NCI-H2081 (cell line): ENCODE measurements at places on chromosomes 16 and 17.

GRCh38 chr17:80477647-80478478 lies 1.5 kb upstream of the NPTX1 start:
- DNase-seq: no peak

- DNase-seq: peak; percentile 98
Measured at GRCh38 chr16:85445064-85445778, 167.9 kb upstream of the GSE1 start.

DNA sequence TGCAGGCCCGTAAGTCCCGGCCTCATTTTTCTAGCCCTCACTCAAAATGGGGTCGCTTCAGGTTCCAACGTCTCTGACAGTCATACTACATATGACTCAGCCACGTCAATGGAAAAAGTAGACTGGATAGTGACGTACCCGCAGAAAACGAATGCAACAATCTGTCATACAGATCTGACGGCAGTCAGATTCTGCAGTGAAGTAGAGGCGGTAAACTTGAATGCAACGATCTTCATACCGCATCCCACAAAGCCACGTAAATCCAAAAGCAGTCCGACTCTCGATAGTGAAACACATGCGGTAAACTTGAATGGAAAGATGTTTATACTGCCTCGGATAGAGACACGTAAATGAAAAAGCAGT lies 38.4 kb upstream of the ARL4D start:
- DNase-seq: peak; percentile 55

- no peak for DNase-seq
Measured at GRCh38 chr17:15954222-15954621, 9.3 kb downstream of the ADORA2B start.

DNA sequence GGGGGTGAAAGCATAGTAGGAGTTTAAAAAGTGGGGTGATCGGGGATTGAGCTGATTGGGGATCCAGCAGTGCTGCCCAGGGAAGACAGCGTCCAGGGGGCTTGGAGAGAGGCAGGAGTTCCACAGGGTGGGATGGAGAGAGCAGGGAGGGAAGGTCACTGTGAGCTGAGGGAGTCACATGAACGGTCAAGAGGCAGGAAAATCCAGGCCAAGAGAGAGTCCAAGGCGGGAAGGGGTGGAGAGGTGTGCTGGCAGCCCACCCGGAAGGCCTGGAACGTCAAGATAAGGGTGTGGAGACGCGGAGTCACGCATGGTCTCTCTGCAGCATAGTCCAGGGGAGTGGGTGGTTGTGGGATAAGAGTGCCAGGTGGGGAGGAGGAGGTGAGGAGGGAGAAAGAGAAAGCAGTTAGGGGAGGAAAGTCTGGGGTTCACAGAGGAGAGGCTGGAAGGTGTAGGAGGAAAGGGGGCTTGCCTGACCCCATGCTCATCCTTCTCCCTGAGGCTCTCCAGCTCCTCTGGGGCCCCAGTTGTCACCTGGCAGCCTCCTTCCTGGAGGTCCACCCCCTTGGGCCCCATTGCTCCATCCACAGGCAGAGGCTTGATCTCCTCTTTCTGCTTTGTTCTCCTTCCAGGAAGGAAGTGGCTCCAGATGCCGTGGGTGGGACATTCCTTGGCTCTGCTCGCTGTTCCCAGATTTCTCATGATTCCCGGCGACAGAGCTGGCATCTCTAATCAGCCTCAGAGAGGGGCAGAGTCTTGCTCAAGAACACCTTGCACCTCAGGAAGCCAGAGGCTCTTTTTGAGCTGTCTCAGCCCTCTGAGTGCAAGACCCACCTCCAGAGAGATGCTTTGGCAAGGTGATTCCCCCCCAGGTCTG lies 28.7 kb downstream of the CCR7 start:
- no peak for DNase-seq

DNA sequence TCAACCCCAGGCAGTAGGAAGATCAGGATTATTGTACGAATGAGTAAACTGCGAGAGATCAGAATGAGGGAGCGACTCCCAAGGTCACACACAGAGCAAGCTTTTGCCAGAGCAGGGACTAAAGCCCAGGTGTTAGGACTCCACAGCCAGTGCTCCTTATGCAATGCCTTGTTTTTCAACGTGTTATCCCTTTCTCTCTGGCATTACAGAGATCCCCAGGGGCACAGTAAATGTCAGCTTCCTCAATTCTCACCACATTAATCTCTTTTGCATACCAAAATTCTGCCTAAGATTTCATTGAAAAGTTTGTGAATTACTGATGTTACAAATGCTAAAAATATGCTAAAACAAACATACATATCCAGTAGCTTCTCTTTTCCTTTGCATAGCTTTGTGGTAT lies 68.1 kb upstream of the CES5A start:
- DNase-seq: no peak

- no peak for DNase-seq
Measured at GRCh38 chr16:72246423-72246822, 74.5 kb upstream of the PMFBP1 start.

DNA sequence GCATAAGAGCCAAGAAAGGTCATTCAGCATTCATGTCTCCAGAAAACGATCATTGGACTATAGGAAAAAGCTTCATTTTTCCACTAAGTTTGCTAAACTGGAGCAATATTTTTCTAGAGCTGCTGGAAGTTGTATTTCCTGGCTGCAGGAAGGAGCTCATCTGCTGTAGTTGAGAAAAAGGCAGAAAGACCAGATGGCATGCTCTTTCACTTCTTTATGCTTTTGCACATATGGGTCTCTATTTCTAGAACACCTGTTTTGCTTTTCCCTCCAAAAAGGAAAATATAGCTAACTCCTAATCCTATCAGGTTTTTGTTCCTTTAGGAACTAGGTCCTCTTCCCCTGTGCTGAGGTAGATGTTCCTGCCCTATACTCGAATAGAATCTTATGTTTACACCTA lies 61.9 kb upstream of the HLF start:
- DNase-seq: no peak

DNA sequence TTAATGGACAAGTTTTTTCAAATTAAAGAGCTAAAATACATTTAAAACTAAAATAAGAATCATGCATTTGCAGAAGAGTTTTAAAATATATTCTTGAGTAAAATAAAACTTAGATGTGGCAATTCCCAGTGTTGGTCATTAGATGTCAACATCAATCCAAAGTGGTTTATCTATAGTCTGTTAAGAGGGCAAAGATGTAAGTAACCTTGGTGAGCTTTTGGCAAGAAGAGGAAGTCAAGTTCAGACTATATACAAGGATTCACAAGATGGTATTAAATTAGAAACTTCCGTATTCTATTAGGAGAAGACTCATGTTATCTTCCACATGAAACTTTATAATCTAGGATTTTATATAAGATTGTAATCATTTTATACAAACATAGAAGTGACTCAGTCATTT lies 73.1 kb downstream of the CEP95 start:
- no peak for DNase-seq

- DNase-seq: no peak
Measured at GRCh38 chr16:71258372-71258771, 27.9 kb upstream of the HYDIN start.

- peak; percentile 78 for DNase-seq
Measured at GRCh38 chr17:81277421-81277820, 17.7 kb downstream of the SLC38A10 start.

DNA sequence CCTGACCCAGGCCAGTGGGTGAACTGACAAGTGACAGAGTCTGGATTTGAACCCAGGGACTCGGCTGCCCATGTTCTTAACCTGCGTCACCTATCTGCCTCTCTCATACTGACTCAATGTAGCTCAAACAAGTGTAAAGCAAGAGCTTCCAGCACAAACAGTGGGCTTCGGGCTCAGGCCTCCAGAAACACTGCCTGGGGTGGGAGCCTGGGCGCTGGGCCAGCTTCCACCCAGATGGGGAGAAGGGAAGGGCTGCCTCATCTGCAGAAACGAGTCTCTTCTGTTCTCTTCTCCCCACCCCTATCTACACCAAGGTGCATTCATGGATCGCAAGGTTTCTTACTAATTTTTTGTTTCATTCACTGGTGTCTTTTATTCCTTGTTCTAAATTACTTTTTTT lies 1.3 kb downstream of the CDRT4 start:
- DNase-seq: no peak

DNA sequence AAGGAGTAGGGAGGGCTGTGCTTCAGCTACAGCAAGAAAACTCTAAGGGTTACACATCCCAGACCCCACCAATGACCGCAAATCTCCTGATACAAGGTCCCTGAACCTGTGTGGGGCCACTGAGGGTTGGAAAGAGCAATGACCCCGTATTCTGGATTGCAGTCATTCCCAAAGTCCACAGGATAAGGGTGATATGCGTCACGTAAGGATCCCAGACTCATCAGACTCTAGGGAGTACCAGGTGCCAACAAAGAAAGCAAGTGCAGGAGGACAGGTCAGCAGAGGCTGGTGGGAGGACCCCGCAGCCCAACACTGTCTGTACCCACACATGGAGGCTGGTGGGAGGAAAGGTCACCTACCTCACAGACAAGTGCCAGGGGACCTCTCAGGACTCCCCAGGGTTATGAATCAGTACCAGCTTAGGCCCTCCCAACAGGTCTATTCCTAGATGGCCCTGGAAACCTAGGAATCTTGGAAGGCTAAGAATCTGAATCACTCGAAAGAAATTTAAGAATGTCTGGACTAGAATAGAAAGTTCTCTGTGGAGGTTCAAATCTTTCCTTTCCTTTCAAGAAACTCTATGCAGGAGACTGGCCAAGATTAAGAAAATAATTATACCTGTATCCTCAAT lies 16.2 kb downstream of the PITPNA start:
- no peak for DNase-seq

GRCh38 chr17:72458301-72458700 lies 337.5 kb downstream of the SOX9 start:
- DNase-seq: no peak

DNA sequence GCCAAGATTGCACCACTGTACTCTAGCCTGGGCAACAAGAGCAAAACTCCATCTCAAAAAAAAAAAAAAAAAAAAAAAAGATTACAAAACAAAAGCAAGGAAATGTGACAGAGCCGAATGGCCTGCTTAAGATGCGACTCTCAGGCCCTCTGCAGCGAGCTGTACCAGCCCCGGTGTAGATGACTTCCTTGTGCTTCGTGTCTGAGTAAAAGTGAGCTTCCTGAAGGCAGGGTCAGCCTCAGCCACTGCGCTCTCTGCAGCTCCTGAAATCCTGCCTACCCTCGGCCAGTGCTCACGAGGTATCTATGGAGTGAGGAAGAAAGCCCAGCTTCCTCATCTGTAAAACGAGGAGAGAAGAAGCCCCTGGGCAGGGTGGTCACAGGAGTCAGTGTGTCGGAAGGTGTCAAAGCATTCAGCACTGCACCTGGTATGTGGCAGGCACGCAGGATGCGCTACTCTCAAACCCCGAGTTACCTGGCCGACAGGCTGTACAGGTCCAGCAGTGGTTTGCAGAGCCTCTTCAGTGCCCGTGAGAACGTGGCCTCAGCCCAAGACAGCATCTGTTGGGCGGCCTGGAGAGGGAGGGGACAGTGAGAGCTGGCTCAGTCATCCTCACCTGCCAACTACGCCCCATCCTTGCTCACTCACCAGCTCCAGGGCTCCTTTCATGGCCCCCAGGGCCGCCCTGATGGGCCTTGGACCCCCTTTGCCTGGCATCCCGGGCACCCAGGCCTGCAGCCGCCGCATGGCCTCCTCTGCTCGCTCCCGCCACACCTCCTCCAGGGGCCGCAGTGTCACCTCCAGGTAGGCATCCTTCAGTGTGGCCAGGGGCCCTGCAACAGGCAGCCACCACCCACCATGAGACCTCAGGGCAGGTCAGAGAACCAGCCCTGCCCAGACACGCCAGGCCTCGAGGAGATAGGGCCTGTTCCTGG lies 44.6 kb downstream of the RMI2 start:
- DNase-seq: no peak

- DNase-seq: no peak
Measured at GRCh38 chr16:6034511-6034910, 936.9 kb upstream of the EEF2KMT start.

GRCh38 chr17:34133350-34133749 lies 121.7 kb upstream of the CCL2 start:
- no peak for DNase-seq

DNA sequence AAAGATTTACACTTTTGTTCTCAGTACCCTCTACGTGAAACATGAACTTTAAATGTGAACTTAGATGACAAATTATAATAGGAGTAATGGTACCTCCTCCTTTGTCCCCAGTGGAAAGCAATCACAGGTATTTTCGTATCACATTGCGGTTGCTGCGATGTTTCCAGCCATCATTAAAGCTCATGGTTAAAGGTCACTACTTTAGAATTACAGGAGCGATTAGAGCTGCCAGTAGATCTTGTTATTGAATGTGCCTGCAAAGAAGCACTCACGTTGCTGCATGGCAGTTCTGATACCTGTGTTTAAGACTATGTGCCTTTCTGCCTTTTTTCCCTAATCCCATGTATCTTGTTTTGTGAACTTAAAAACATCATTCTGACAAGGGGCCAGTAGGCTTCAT lies 301.0 kb downstream of the CPPED1 start:
- no peak for DNase-seq

GRCh38 chr17:33024688-33025486 lies 33.2 kb downstream of the SPACA3 start:
- no peak for DNase-seq

DNA sequence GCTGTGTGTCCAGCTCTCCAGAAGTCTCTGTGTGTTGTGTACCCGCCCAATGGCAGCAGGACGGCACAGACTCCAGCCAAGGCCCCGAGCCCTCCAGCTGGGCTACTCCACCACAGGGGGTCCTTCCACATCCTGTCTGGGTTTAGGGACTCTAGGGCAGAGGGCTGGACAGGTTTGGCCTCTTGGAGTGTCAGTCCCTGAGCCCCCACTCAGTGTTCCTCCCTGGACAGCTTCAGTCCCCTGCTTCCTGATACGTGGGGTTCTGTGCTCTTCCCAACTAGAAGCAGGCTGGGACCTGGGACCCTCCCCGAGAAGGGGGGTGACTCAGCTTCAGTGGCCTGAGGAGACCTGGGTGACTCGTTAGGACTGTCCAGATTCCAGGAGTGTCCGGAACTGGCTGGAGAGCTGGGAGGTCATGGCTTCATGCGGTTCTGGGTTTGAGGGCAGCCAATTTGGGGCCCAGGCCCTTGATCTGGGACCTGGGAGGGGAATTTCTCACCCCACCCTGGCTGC lies 4.2 kb downstream of the CDK3 start:
- no peak for DNase-seq

DNA sequence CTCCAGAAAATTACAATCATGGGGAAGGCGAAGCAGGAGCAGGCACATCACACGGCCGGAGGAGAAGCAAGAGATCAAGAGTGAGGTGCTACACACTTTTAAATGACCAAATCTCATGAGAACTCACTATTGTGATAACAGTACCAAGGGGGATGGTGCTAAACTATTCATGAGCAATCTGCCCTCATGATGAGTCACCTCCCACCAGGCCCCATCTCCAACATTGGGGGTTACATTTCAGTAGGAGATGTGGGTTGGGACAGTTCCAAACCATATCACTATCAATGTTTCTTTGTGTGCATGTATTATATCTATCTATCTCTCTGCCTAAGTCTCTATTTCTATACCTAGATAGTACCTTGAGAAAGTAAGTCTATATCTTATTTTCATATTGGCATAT lies 724.8 kb downstream of the CDH11 start:
- no peak for DNase-seq

DNA sequence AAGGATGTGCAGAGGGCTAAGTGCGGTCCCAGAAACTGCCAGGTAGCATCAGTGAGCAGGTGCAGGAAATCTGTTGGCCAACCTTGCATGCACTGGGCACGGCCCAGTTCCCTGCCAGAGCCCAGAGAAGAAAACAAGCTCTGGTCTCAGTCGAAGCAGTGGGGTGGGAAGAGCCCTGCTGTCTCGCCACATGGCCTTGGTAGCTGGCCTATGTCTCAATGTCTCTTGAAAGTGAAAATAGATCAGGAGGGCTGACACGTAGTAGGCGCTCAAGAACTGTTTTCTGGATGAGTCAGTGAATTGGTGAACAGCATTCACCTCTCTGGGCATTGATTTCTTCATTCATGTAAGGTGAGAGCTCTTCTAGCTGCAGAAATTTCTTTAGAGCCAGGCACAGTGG lies 90.4 kb downstream of the MARF1 start:
- DNase-seq: no peak

- no peak for DNase-seq
Measured at GRCh38 chr17:64354396-64354795, 36.3 kb downstream of the PECAM1 start.
